Stimulated activated CD8-positive, alpha-beta memory T cell treated with anti-CD3 and anti-CD28 coated beads, Interleukin-7, amount 100 ng/mL, for 1 hour (primary cell): ENCODE measurements at places on chromosomes 3 and 15.

DNA sequence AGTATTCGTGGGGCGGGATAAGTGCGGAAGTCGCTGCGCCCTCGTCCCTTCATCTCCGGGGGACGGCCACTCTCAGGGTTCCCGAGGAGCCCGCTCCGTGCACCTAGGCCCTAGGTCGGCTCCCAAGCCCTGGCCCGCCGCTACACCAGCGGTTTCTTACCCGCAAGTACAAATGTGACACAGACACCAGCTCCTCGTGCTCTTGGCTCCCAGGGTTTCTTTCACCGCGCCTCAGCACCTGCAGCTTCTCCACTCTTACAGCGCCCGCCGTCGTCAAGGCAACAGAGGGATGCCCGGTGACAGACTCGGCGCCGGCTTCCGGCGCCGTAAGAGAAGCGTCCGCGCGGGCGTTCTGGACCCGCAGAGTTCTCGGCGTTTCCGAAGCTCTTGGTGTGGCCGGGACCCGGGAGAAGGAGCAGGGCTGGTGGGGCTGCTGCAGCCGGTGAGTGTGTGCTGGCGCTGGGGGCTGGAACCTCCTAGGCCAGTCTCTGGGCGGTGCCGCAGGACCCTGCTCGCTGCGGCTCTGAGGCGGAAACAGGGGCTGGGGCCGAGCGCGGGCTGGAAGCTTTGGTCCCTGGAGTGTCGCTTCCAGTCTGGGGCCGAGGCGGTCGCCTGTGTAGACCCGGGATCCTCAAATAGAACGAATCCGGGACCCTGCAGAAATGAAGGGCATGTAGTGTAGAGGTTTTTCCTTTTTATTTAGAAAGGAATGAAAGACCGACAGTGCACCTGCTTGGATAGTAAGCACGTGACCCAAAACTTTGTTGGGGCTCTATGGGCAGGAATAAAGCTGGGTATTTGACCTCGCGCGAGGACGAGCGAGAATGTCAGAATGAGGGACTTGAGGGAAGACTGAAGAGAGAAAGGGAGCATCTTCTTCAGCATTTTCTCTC lies 155.4 kb upstream of the GOLGA6L4 start:
- no peak for DNase-seq

- no peak for DNase-seq
Observed at GRCh38 chr15:45773149-45773548, 138.3 kb downstream of the SQOR start.

DNA sequence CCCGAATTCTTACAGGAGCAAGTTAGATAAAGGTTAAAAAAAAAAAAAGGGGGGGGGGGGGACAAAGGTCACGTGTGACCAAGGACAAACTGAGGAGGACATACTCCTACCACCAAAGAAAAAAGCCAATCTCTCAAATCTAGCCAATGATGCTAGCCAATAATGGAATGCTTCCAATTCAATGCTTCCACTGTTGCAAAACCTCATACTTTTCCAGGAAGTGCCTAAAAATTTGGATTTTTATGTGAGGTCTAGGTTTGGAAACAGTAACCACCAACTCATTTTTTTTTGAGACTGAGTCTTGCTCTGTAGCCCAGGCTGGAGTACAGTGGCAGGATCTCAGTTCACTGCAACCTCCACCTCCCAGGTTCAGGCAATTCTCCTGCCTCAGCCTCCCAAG lies 11.4 kb downstream of the MSL2 start:
- DNase-seq: no peak

DNA sequence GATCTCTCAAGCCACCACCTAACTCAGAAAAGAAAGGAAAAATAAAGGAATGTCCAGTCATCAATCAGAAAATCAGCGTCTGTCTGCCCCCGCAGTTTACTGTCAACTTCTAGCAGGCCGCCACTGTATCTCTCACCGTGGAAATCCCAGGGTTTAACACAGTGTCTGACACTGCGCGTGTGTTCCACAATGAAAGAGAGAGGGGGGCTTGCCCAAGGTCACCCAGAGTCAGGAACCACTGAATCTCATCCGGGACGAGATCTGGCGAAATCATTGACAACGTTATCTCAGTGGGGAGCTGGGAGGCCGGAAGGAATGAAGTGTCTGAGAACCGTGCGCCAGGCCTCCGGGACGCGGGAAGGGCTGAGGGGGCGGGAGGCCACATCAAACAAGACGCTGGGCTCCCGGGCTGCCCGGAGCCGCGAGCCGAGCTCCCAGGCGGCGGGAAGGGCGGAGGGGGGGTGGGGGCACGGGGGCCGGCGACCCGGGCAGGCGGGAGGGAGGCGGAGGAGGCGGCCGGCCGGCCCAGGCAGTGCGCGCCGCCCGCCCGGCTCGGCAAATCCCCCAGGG lies 2.2 kb upstream of the HES1 start:
- no peak for DNase-seq

GRCh38 chr3:99751649-99752048 lies 66.0 kb upstream of the CMSS1 start:
- DNase-seq: no peak

DNA sequence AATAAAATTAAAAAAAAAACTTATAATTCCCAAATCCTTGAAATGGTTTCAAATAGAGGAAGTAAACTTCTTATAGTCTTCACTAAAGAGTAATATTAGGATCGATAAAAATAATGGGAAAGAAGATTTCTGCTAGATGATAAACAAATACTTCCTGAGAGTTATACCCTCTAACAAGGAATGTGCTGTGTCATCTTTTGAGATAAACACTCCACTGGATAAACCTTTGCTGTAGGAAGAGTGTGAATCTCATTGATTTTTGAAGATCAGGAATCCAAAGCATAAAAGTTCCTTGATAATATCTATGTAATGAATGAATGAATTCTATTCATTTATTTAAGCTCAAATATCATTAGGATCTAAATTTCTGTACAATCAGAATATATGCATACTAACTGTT lies 161.0 kb upstream of the GBE1 start:
- DNase-seq: no peak
